Retina (tissue), 1 donor: ENCODE measurements at places on chromosomes 4 and X.

DNA sequence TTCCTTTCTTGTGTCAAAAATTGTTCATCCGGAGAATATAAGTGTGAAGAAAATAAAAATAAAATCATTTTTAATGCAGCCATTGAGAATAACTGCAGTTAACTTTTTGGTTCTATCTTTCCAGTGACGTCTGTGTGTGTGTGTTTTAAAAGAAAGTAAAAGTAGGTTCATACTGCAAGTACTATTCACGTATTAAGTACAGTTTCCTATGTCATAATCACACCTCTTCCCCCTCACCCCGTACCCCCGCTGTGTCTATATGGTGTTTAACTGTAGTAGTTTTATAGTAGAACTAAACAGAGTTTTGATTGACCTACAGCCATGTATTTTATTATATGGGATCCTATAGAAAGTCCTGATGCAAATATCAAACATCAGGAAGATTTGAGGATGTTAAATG, 78.5 kb upstream of the CLCN4 start:
- no peak for DNase-seq

DNA sequence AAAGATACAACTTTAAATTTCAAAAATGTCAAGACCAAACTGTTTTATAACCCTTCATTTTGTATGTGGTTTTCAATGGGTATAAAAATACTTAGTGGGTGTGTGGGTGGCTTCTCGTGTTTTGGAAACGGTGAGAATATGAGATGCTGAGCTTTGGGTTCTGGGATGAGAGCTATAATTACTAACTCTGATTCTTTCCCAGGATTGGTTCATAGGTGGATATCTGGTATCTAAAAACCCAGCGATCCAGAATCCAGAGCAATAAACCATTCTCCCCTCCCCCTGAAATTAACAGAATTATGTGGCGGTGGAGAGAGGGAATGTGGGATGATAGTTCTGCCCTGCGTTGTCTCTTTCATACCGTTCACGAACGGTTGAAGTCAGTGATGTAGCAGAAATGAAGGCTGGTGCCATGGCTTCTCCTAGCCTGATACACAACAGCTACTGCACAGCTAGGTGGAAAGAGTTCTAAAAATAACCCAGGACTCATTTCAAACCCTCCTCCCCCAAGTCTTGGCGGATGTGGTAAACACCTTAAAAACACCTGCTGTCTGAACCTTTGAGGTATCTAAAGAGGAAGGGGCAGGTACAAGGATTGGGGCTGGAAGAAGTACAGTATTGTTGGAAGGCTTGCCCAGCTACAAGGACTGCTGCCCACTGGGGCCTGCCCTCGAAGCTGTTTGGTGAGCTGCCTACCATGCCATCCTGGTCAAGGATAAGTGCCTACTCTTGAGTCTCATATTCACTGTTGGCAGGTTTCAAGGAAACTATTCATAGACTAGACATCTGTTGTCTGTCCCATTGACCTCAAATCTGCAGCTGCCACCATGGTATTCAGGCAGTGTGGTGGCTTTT, 44.5 kb downstream of the SEPTIN11 start:
- DNase-seq = no peak

DNA sequence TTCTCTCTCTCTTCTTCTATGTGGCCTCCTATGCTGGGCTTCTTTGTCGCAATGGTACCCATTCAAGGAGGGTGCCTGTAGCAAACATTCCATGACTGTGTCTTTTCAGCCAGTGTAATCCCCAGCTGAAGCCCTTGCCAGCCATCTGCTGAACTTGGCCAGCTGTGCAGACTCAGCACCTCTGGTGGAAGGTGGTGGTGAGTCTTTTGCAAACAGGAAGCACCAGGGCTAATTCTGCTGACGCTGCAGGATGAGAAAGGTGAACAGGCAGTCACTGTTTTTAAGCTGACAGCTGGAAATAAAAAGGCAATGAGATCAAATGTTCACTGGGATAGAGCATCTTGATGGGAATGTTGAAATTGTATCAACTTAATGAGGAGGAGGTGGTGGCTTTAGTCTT, 298.7 kb upstream of the CLNK start:
- DNase-seq = no peak

- DNase-seq = no peak
These were observed 62.3 kb downstream of the GPC3 start for GRCh38 chrX:133923113-133923512.

GRCh38 chrX:41952102-41952501, 28.7 kb upstream of the CASK start:
- DNase-seq = no peak

DNA sequence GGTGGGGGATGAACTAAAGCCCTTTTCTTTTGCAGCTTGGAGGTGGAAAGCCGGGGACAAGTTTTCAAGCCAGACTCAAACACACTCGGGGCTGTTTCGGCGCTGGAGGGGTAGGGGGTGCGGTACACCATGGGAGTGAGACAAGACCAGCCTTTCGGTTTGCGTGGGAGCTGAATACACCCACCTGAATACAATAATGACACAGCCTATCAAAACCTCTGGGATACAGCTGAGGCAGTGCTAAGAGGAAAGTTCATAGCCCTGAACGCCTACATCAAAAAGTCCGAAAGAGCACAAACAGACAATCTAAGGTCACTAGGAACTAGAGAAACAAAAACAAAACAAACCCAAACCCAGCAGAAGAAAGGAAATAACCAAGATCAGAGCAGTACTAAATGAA, 163.3 kb downstream of the ATRX start:
- DNase-seq = no peak

- DNase-seq = no peak
These were observed 115.6 kb downstream of the ARAP2 start for GRCh38 chr4:36128689-36129088.

- DNase-seq = no peak
These were observed 128.6 kb upstream of the FTHL17 start for GRCh38 chrX:31200430-31200829.

GRCh38 chrX:82742351-82742750, 765.7 kb upstream of the POU3F4 start:
- DNase-seq = no peak

GRCh38 chrX:12890467-12890866, 16.0 kb upstream of the TLR8 start:
- DNase-seq = no peak

- DNase-seq = no peak
These were observed 39.8 kb downstream of the GRIA3 start for GRCh38 chrX:123223859-123224258.

GRCh38 chr4:139978692-139979091, 175.3 kb downstream of the MAML3 start:
- DNase-seq = no peak

GRCh38 chrX:66076801-66077200, 36.9 kb upstream of the VSIG4 start:
- no peak for DNase-seq

- DNase-seq = no peak
These were observed 251.9 kb upstream of the KLF3 start for GRCh38 chr4:38411981-38412536.

DNA sequence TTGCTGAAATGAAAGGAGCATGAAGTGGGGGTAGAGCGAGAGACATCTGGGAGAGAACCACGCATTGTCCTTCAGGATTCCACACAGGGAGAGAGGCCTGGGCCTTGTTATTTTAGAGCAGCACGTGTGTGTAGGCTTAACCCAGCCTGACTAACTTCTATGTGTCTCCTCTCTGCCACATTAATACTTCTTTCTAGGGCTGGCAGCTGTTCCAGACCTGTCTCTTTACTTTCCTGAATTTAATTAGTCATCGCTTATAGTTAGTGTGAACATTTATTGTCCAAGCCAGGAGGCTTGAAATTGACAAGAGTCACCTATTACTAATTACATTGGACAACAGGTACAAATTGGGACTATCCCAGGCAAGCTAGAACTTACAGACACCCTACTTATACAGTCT, 51.3 kb downstream of the SMAD1 start:
- DNase-seq = no peak

DNA sequence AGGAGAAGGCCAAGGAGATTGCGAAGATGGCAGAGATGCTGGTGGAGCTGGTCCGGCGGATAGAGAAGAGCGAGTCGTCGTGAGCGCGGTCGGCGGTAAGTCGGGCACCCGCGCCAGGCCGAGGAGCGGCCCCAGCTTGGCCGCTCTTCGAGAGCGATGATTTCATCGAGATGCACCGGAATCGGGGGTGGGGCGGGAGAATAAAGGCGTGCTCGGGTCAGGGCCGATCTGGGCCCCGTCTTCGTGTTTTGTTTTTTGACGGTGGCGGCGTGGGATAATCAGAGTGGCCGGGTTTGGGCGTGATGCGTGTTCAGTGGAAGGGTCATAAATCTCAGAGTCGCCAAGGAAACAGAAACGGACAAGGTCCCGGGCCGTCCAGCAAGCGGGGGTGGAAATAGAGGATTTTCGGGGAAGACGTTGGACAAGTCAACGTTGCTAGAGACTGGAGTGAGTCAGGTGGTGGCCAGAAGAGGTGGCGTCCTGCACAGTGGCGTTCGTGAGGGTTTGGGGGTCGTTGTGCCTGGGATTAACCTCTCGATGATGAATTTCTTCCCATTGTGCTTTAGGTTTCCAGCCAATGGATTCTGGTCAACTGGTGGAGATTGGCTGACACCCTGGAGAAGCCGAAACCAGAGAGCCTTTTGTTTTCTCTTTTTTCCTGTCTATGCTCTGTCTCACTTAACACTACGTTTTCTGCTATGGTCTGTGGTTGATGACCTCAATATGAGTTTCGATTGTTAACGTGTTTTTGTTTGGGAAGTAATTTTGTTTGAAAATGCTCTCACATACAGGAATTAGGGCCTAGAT, 882 bp downstream of the MRFAP1 start:
- DNase-seq = no peak

DNA sequence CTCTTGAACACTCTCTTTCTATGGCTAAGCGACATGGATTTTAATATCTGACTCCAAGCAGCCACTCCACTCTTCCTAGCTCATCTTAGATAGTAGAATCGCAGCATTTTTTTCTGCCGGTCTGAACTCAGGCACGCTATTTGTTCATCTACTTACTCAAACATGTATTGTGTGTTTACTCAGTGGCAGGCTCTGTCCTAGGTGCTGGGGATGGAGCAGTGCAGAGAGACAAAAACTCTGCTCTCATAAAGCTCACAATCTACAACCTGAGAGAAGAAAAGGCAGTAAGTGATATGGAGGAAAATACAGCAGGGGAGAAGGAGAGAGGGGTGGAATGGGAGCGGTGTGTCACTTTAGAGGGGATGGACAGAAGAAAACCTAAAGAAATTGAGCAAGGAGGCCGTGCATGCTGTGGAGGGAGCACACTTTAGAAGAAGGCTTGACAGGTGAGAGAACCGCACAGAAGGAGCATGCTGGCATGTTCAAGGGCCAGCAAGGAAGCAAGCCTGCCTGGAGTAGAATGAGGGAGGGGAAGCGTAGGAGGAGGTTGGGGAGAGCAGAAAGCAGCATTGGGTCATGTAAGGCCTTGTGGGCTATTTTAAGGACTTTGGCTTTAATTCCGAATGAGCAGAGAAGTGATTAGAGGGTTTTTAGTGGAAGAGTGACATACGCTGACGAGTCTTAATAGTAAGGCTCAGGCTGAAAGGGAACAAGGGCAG, 132.0 kb downstream of the ANK2 start:
- DNase-seq = no peak

GRCh38 chrX:24081661-24082154, 27.0 kb downstream of the EIF2S3 start:
- peak; percentile 28 for DNase-seq

- no peak for DNase-seq
These were observed 22.4 kb downstream of the NUDT9 start for GRCh38 chr4:87444741-87445140.

DNA sequence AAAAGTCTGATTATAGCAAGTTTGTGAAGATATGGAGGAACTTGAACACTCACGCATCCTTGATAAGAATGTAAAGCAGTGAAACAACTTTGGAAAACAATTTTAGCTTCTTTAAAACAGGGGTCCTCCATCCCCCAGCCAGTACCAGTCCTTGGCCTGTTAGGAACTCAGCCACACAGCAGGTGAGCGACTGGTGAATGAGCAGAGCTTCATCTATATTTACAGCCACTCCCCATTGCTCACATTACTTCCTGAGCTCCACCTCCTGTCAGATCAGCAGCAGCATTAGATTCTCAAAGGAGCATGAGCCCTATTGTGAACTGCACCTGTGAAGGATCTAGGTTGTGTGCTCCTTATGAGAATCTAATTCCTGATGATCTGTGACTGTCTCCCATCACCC, 530.3 kb upstream of the PRKX start:
- DNase-seq = no peak

DNA sequence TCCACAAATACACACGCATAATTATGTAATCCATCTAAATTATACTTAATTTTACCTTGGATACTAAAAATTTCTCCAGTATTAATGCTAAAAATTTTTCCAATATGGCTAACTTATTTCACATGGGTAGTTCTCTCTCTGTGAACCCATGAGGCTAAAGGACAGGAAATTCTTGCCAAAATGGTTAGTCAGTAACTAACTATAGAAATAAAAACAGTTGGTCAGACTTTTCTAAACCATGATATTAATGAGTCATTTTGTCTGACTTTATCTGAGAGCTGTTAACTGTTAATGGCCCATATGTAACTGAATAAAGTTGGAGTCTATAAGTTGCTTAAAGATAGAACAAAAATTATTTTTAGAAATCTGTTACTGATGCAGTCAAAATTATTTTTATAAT, 549.4 kb downstream of the TLL1 start:
- no peak for DNase-seq
